ENCODE measurements at places on chromosomes 2 and 18. TPM values are rescaled to one million over a fixed set of nuclear protein-coding genes. Genes with fewer than 3 reads are reported as not detected.

- DNase-seq, result peak; percentile 72
Observed at GRCh38 chr2:16665748-16666448, at the start of gene CYRIA. Gene CYRIA (minus strand): TSS chr2:16665834. CDS start chr2:16588119, 77,715 bp downstream.

Gene MOCOS
- total RNA-seq, result not detected

- DNase-seq, result no peak
Observed at GRCh38 chr2:1115843-1116539, 165.3 kb downstream of the SNTG2 start.

GRCh38 chr2:176931588-176932563, 280.7 kb upstream of the HNRNPA3 start:
- peak; percentile 90 for DNase-seq

DNA sequence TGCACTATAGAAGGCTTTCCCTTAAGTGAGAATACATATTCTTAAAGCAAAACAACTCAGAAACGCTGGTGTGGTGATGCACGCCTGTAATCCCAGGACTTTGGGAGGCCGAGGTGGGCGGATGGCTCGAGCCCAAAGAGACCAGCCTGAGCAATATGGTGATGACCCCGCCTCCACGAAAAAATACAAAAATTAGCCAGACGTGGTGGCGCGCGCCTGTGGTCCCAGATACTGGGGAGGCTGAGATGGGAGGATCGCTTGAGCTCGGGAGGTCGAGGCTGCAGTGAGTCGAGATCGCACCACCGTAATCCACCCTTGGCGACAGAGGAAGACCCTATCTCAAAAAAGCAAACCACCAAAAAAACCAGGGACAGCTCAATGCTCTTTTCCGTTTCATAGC, 750 bp upstream of the CCDC150 start:
- no peak for DNase-seq

GRCh38 chr2:42557306-42557705, 11.1 kb upstream of the MTA3 start:
- no peak for DNase-seq

DNA sequence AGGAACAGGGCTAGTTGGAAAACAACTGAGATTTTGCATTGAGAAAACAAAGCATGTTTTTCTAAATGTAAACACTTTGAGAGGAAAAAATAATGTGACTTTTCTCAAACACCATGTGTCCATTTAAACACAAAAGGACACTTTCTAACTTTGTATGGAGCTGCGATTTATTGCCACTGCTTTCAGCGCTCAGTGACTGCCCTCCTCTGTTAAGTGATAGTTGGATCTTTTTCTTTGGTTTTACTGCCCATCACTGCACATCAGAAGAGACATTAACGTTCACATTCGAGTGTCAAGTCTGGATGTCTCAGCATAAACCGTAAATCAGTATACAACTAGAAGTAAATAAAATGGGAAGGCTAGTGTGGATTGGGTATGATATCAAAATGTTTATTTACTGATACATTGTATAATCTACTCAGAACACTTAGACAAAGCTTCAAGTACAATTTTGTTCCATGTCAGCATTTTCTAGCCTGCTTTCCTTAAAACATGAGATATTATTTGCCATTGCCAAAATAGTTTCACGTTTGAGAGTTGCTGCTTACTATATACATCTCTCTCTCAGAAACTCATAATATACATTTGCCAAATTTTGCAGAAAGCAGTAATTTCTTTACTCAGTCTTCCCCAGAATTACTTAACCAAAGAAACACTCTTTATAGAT, 237.6 kb downstream of the IKZF2 start:
- no peak for DNase-seq

- no peak for DNase-seq
Observed at GRCh38 chr2:9745153-9745899, 97.9 kb upstream of the TAF1B start.

DNA sequence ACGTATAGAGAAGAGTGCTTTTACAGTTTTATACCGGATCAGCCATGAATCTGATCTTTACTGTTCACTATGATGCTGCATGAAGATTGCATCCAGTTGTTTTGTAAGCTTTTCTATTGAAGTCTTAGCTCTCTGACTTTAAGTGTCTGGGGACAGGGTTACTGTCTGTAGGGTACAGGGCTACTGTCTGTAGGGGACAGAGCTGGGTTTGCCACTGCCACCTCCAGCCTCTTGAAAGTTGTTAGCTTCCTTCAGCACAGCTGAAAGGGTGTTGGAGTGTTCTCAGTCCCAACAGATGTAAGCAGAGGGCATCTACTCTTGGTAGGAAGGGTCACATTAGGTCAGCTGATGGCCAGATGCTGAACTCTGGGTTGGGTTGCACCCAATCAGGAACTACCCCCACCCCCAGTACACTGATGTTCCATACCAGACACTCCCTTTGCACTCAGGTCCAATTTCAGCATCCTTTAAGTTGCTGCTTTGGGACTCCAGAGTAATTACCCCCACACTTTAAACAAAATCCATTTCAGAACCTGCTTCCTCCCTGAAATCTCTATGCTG, 58.0 kb downstream of the MYL12B start:
- DNase-seq, result no peak

DNA sequence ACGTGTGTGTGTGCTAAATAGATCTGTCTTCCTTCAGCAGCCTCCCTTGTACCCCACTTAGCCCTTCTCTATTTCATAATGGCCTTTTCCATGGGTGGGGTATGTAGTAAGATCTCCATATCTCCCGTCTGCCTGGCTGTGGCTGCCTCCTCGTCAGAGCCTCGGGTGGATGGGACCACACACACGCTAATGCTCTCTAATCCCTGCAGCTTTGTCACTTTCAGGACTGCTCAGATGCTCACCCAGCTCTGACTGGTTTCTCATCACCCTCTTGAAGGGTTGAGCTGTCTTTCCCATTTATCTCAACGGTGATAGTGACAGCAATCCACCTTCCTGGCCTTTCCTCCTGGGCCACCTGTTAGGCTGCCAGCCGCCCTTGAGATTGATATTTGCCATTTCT, 95.3 kb downstream of the DCC start:
- DNase-seq, result peak; percentile 55

GRCh38 chr2:9419541-9419940, 3.8 kb downstream of the ITGB1BP1 start:
- DNase-seq, result no peak

DNA sequence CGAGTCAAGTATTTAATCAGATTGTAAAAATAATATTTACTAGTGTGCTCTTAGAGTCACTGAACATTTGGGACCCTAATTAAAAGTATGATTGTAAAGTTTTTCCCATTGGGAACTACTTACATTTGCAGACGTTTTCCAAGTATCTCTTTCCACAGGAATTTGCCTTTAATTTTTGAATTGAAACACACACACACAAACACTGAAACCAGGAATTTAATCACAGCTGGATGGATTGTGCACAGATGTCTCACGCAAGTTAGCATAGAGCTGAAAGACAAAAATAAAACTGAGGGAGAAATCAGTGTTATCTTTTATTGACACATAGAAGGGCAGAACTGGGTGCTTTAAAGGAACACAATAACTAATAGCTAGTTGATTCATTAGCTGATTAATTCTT, 230.7 kb downstream of the RND3 start:
- no peak for DNase-seq
